ENCODE measurements at places on chromosomes 16 and 17. TPM values are rescaled to one million over a fixed set of nuclear protein-coding genes. Genes with fewer than 3 reads are reported as not detected.

Gene UMOD
- total RNA-seq, result not detected

Gene GUCY2D
- 0.81 TPM for total RNA-seq

Gene PLLP
- 34.3 TPM for total RNA-seq

Gene NPIPB6
- 7.2 TPM for total RNA-seq

Gene CHAD
- not detected for total RNA-seq

Gene GPR139
- total RNA-seq, result not detected

Gene PRAC1
- not detected for total RNA-seq

Gene KRT25
- total RNA-seq, result not detected

Gene ASGR1
- 2.6 TPM for total RNA-seq

Gene LGALS9B
- total RNA-seq, result not detected

Gene KRTAP9-4
- total RNA-seq, result not detected

Gene CDC27
- total RNA-seq, result 80.3 TPM

Gene KRT36
- total RNA-seq, result not detected

Gene RASL10B
- total RNA-seq, result 2.7 TPM

Gene SOX15
- total RNA-seq, result 8.0 TPM

Gene SMIM5
- total RNA-seq, result 9.5 TPM

Gene TRIM65
- total RNA-seq, result 16.2 TPM

Gene ODAD4
- 0.75 TPM for total RNA-seq

Gene DHX58
- total RNA-seq, result 31.3 TPM

Gene MARCHF10
- 0.60 TPM for total RNA-seq

Gene CDH11
- total RNA-seq, result 98.3 TPM

Gene GNGT2
- total RNA-seq, result 2.9 TPM

Gene ADAD2
- total RNA-seq, result 0.42 TPM

Gene RHBDL1
- 2.3 TPM for total RNA-seq

Gene CNTNAP4
- total RNA-seq, result not detected

Data from ureter (tissue), 1 donor.